ENCODE measurements at places on chromosomes 6 and 20.
A peak's percentile ranks its signal among the peaks of the same experiment; 100 is the strongest.

DNA sequence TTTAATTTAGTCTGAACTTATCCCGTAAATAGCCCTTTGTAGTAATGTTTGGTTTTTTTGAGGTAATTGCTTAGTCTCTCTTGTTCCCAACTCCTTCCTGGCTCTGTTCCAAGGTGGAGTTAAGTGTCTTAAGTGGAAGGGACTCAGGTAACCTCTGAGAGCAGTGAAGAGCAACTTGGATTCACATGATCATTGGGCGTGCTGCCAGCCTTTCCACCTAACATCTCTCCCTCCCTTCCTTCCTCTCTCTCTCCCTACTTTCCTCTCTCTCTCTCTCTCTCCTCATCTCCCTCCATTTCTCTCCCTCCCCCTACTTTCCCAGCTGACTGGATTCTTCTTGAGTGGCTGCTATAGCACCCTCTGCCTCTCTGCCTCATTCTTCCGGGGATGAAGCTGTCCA lies 232.9 kb upstream of the SASH1 start:
- peak; percentile 40 for DNase-seq

- no peak for DNase-seq
Observed at GRCh38 chr6:103277936-103278335, 1581.8 kb downstream of the HACE1 start.

- no peak for DNase-seq
Observed at GRCh38 chr6:84061174-84061573, 27.6 kb downstream of the MRAP2 start.

GRCh38 chr6:73341335-73341734 lies 12.7 kb downstream of the DPPA5 start:
- DNase-seq = no peak

- peak; percentile 75 for DNase-seq
Observed at GRCh38 chr20:51084593-51085377, 61.9 kb upstream of the KCNG1 start.

GRCh38 chr6:14231071-14231483 lies 113.5 kb downstream of the CD83 start:
- DNase-seq = no peak

Measured in COR-L47 (cell line).